Amniotic epithelial cell (primary cell): ENCODE measurements at places on chromosomes 4 and X.
A peak's percentile ranks its signal among the peaks of the same experiment; 100 is the strongest.

DNA sequence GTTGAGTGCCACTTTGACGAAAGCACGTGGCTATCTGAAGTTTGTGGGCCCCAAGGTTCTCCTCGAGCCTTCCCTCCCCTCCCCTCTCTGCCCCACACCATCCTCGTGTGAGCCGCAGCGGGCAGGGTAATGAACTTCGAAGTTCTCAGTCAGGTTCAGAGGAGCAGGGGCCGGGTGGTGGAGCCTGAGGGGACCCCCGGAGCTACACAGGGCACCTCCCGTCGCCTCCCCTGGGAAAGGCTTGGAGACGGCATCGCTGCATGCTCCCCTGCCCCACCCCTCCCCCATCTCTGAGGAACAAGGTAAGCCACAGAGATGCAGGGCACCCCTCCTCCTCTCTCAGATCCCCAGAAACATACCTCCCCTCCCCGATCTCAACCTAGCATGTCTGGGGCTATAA lies 2.8 kb upstream of the NKX1-1 start:
- no peak for DNase-seq

- peak; percentile 30 for DNase-seq
These were observed 851.6 kb downstream of the CENPC start for GRCh38 chr4:66693694-66694093.

- DNase-seq, result no peak
These were observed 16.3 kb upstream of the GLOD5 start for GRCh38 chrX:48745222-48745621.

- peak; percentile 42 for DNase-seq
These were observed 1.6 kb upstream of the RBM46 start for GRCh38 chr4:154779362-154779947.

DNA sequence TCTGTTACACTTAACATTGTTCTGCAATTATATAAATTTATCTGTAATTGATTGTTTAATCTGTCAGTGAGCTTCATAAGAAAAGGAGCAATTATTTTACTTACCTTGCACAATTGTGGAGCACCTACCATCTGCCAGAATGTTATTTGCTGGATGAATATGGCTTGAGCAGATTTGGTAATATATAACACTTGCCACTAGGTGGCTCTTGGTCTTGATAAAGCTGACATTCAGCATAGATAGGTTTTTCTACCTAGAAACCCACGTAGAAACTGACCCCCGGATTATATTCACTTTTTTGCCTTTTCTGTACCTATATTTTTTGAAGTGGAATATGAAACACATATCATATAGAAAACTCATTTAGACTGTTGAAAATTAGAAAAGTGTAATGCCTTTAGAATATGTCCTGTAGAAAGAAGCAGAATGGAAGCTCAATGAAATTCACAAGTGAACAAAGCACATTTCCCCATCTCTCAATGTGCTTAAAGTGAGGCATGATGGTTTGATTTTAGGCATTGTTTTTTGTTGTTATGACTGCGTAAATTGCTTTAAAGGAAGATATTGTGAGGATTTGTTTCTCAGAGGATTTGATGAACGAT lies 9.5 kb downstream of the RBPJ start:
- peak; percentile 66 for DNase-seq

DNA sequence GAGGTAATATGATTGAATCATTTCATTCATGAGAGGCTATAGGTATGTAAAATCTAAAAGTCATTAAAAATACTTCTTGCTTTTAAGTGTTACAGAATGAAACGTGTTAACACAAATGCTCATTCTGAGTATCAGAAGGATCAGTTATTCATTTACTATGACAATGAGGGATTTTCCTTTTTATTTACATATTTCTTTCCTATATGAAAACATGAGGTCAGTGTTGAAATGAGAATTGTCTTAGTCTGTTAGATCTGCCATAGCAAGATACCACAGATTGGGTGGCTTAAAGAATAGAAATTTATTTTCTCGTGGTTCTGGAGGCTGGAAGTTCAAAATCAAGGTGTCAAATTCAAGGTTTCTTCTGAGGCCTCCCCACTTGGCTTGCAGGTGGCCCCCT lies 181.2 kb downstream of the ARHGAP10 start:
- no peak for DNase-seq

DNA sequence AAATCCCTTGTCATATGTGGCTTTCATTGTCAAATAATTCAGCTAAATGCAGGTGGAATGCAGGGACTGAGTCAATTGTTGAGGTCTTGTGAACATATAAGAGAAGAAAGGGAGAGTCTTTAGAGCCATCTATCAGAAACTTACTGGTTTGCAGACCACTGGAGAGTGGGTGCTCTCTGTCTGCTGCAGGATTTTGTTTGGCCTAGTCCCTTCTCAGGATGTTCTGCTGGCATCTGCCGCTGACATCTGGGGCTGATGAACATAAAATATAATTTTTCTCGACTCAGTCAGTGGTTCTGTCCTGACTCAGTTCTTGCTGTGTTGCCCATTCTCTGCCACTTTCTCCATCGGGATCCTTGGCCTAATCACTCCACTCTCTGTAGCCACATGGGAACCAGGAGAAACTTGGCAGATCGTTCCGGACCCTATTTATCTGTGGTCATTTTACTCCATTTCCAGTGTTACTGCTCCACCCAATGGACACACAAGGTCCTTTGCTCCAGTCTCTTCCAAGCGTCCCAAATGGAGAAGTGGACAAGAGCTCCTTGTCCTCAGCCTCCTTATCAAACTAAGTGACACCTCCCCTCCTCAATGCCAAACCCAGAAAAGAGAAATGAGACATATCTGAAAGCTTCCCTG lies 436.2 kb downstream of the FAT4 start:
- DNase-seq, result peak; percentile 47

GRCh38 chrX:27575565-27575964 lies 14.6 kb upstream of the DCAF8L2 start:
- peak; percentile 62 for DNase-seq

DNA sequence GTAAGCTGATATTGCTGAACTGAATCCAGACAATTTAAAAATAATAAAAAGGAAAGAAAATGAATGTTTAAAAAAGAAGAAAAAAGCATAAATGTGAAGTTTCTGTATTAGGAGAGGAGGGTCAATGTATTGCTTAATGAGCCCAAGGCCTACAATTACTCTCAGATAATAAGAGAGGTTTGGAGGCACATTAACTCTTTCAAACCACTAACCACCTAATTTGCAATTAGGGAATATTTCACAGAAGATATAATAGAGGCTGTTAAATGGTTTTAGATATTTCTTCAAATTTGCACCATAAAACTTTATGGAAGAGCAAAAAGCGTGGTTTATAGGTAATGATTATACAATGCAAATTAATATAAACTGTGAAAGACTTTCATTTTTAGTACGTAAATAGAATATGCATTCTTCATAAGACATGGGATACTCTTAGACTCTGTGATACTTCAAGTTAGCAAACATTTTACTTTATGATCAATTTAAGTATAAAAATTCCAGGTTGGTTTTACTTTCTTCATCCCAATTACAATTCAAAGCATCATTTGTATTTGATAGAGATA lies 364.2 kb upstream of the GALNTL6 start:
- DNase-seq, result no peak

- peak; percentile 15 for DNase-seq
These were observed 350.0 kb downstream of the SLC7A11 start for GRCh38 chr4:137892134-137892533.

GRCh38 chr4:153950100-153950979 lies 161.5 kb upstream of the SFRP2 start:
- DNase-seq, result no peak

- no peak for DNase-seq
These were observed 229.2 kb downstream of the SLC39A8 start for GRCh38 chr4:102116121-102116520.

DNA sequence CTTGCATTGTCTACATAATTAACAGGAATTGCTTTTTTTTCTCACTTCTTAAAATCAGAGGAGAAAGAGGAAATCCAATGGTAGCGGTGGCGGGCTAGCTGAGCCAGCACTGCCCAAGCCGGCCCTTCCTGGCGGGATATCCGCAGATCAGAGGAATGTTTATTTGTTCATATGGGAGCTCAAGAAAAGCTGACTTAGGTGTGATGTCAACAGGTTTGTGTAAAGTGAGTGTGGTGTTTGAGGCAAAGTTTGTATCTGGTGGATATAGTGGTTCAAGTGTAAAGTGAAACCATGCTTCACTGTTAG lies 466 bp upstream of the SLC39A8 start:
- DNase-seq, result no peak

DNA sequence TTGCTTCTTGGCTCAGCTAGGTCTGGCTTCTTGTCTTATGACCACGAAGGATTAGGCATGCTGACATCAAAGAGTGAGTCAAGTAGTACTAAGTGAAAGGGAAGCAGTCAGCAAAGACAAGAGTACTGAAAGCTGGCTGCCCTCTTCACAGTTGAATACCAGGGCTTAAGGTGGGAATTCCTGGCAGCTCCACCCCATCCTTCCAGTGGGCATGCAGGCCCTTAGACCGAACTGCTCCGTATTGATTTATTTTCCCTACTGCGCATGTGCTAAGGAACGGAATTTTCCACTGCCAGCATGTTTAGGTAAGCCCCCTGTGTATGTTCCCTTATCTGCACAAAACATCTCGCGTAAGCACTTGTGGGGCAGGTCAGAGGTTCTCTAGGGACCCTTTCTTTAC lies 2320.1 kb downstream of the ARAP2 start:
- peak; percentile 91 for DNase-seq

DNA sequence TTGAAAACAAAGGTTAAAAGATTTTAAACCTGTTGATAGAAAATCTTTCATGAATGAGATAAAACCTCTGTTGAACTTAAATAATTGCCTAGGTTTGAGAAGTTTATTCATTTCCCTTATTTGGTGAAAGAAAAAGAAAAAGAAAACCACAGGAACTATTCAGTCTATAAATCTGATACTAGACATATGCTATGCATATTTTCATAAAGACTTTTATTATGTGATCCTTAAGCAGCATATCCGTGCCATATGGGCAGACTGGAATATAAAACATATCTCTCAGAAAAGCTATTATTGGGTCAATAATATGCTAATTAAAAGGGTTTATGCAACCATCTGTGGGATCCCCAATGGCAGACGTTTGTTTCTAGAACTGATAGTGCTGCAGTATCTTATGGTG lies 178.7 kb downstream of the RASL11B start:
- DNase-seq, result no peak

DNA sequence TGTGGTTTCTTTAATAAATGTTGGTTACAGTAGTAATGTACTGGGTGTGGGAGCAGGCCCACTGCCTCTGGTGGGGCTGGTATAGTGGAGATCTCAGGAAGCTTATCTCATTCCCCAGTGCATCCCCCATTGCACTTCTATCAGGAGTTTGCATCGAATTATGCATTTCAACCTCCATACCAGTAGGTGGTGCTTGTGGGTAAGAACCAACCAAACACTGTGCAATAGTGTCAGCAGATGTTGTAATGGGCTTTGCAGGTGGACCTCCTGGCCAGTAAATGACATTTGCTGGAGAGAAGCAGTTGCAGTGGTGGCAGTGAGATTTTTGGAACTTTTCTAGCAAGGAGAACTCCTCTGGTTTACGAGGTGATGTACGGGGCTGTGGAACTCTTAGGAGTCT lies 150.6 kb downstream of the POU3F4 start:
- no peak for DNase-seq

DNA sequence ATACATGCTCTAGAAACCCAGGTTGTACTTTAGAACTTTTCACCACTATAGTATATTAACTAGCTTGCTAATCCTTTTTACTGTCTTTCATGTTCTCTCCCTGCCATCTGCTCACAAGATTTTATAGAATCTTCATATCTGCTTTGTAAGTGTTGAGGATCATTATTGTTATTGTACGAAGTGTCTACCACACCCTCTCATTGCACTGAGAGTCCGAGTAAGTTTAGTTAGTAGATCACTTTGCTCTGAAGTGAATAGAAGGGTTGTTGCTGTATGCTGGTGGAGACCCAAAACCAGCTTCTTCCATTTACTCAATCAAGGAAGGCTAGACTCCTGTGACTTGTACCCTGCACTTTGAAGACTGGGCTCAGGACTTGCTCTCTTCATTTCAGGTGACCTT lies 17.1 kb downstream of the GAB1 start:
- DNase-seq, result no peak

GRCh38 chr4:8090744-8091301 lies 67.8 kb downstream of the ABLIM2 start:
- DNase-seq, result no peak

GRCh38 chr4:16865209-16865896 lies 33.1 kb downstream of the LDB2 start:
- DNase-seq, result no peak
